ENCODE measurements at places on chromosomes 1 and 21.

DNA sequence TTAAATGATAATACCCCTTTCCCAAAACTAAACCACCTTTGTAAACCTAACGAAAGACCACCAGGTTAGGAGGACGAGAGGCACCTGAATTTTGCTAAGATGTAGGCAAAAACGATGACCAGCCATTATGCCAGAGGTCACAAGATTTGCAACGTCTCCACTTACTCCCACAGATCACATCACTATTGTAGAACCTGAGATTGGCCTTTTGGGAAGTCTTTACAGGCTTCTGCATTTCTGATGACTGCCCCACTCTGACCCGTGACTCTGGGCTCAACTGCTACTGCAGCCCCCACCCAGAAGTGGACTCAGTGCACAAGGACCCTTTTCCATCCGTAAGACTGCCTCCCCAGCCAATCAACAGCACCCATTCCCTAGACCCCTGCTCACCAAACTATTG is 36.4 kb upstream of the COL6A2 start:
- no peak for DNase-seq

GRCh38 chr1:217876896-217877295 is 245.8 kb downstream of the SPATA17 start:
- no peak for DNase-seq

DNA sequence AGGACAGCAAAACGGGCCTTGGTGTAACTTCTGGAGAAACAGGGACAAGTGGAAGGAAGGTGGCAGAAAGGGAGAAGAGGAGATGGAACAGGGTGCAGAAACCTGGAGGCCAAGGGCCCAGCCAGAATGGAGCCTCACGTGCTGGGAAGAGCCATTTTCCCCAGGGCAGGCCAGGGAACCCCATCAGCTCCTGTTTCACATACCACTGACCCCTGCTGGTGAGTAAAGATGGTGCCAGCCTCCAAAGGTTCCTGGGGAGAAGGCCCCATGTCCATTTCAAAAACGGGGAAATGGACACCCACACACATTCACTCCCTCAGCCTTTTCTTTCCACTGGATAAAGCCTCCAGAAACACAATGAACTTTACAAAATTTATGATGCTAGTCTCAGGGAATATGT is 57.6 kb upstream of the JUN start:
- DNase-seq, result peak; percentile 20

DNA sequence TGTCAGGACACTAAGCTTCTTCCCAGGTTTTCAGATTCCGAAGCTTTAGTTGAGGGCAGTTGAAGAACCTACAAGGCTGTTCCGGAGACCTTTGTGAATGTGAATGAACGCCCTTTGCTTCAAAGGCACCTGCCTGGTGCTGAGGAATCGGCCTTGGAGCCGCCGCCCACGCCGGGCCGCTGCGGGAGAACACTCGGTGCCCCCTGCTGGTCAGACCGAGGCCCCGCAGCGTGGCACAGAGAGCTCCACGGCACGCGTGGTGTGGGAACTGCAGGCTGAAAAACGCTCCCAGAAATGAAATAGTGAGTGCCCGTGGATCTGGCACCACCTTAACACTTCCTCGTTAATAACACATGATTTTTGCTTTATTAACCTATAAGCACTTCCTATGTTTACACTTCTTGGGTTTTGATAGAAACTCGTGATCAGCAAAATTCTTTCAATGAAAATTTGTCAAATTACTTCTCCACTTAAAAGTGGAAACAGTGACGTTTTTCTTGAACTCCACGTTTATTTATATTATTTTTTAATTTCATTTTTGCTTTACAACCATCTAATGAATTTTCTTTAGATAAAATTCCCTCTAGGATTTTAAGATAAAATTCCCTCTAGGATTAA is 460.6 kb downstream of the DSCAM start:
- peak; percentile 20 for DNase-seq

DNA sequence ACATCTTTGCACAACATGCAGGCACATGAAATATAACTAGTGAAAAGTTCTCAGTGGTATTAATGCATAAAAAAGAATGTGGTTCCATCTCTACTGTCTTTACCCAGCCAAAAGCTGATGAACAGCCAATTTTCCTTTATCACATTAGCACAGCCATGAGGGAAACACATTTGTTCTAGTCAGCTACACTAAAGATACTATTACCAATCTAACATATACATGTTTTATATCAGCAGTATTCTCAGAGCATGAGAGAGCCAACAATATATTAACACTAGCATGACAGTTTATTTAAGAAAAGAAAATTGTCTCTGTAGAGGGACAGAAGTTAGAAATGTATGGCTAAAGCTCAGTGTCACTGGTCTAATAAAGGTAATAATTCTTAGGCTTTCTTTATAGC is 56.3 kb downstream of the USH2A start:
- no peak for DNase-seq

GRCh38 chr1:174448974-174449373 is 1.2 kb downstream of the GPR52 start:
- DNase-seq, result no peak

GRCh38 chr1:62732331-62732730 is 44.1 kb upstream of the DOCK7 start:
- no peak for DNase-seq

DNA sequence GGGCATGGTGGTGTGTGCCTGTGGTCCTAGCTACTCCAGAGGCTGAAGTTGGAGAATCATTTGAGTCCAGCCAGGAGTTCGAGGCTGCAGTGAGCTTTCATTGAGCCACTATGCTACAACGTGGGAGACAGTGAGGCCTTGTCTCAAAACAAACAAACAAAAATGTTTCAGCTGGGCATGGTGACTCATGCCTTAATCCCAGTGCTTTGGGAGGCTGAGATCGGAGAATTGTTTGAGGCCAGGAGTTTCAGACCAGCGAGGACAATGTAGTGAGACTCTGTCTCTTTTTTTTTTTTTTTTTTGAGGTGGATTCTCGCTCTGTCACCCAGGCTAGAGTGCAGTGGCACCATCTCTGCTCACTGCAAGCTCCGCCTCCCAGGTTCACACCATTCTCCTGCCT is 5.0 kb upstream of the RPL5 start:
- DNase-seq, result no peak

DNA sequence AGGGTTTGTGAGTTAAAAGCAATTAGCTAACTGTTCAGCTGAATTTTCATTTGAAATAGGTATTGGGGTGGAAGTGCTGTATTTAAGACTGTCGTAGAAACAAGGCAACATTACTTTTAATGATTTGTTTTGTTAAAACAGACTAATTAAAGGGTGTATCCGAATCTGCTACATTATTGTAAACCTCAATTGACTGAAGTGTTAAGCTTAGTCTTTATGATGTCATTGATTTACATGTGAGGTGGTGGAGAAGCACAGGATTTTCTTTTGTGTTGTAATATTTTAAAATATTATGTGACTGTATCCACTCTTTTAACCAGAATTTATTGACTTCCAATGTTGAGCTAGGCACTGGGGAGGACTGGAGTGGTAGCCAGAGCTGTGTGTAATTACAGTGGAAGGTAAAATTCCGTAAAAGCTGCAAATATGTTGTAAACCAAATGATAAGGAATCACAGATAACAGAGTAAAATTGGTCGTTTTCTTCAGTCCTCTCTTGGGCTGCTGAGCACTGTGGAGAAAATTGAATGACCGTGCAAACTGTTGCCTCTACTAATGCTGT is 1.6 kb downstream of the HOOK1 start:
- no peak for DNase-seq

DNA sequence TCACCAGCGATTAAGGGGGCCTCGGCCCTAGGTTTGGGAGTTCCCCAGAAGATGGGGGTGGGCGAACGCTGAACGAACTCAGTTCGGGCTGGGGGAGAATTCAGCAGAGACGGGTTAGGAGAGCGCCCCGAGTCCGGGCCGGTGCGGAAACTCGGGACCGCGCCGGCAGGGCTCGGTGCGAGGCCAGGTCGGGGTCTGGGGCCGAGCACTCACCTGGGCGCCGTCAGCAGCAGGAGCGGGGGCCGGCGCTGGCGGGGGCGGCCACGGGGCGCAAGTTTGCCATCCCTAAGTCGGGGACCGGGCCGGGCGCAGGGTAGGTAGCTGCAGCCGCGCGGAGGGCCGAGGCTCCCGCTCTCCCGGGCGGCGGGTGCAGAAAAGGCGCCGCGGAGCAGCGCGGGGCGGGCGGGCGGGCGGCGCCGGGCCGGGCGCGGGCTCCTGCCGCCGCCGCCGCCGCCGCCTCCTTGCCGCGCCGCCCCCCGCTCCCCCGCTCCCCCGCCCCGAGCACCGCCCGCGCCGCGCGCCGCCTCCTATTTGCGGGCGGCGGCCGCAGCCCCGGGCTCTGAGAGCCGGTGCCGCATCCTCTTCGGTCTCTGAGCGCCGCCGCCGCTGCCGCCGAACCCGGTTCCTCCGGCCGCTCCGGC is 349 bp downstream of the ADGRB2 start:
- DNase-seq, result no peak

GRCh38 chr1:245235156-245235555 is 80.4 kb downstream of the KIF26B start:
- no peak for DNase-seq

GRCh38 chr21:42460391-42461184 is 35.4 kb downstream of the RSPH1 start:
- DNase-seq, result peak; percentile 95

GRCh38 chr1:115647919-115648650 is 6.3 kb downstream of the VANGL1 start:
- peak; percentile 61 for DNase-seq

DNA sequence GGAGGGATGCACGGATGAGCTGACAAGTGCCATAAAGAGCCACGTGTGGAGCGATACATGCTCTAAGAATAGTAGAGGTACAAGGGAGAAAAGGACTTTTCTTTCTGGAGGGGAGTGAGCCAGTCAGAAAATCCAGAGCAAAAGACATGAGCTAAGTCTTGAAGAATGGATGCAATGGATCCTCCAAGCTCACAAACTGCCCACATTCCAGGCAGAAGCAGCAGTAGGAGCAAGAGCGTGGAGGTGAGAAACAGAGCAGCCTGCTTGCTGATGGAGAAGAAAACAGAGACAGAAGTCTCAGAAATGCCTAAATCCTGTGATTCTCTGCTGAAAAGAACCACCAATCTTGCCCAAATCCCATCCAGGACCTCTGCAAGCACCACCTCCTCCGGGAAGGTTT is 78.2 kb upstream of the RALGPS2 start:
- DNase-seq, result no peak

DNA sequence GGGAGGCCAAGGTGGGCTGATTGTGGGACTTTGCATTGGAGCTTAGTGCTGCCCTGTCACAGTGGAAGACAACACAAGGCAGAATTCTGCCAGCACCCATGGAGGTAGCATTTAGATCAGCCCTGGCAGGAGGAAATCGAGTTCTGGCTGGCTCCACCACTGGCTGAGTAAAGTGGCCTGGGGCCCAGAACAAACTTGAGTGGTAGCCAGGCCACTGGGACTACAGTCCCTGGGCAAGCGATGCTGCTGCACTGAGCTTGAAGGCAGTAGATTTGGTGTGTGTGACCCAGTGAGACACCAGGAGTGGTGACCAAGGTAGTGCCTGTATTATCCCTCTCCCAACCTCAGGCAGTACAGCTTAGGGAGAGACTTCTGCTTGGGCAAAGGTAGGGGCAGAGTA is 22.5 kb upstream of the UHMK1 start:
- DNase-seq, result no peak

DNA sequence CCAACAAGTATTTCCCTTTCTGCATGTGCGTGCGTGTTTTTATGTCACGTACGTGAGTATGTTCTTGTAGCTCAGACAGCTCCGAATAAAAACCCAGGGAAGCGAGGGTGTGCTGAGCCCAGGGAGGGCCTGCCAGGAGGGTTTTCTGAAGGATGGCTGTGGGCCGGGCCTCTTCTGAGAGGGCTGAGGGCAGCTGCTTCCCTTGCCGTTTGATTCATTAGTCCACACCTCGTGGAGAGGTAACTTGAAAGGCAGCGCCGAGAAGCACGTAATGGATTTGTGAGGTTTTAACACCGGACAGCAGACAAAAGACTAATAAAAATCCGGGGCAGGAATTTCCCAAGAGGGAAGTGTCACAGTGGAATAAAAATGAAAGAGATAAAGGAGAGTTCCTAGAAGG is 29.5 kb downstream of the CD247 start:
- no peak for DNase-seq

DNA sequence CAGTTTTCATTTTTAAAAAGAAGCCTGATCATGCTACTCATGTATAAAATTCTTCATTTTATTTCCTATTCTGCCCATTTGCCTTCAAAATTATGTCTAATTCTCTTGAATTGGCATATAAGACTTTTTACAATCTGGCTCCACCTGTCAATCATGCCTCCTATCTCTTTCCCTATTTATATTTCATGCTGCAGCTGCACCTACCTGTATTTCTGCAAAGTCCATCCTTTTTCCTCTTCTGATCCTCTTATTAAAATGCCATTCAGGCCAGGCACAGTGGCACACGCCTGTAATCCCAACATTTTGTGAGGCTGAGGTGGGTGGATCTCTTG is 30.6 kb upstream of the UAP1 start:
- no peak for DNase-seq

DNA sequence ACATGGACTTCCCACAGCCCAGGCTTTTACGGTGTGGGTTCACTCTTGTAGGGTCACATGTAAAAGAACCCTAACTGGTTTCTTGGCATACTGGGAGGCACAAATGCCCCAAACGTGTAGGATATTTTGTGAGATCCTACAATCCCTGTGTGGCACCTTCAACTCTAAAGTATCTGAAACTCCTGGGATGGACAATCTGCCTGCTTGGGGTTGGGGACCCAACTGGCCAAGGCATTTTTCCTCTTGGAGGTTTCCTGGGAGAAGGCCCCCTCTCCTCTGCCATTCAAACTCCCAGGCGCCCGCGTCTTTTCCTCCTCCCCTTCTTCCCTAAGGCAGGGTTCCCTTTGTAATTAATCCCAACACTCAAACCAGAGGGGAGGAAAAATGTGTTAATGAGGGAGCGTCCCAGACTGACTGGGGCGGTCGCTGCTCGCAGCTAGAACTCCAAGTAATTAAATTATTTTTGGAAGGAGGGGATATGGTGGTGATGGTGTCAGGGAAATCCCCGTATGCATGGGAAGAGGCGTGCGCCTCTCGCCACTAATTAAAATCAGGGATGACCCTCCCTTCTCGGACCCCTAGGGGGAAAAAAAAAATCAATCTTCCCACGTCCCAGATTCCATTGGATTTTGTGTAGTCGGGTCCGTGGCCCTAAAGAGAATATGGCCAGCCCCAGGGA is 681 bp upstream of the VANGL2 start:
- DNase-seq, result no peak

GRCh38 chr1:31867546-31867945 is 51.7 kb upstream of the SPOCD1 start:
- no peak for DNase-seq

- no peak for DNase-seq
Observed at GRCh38 chr1:234246638-234247116, 126.6 kb upstream of the COA6 start.

DNA sequence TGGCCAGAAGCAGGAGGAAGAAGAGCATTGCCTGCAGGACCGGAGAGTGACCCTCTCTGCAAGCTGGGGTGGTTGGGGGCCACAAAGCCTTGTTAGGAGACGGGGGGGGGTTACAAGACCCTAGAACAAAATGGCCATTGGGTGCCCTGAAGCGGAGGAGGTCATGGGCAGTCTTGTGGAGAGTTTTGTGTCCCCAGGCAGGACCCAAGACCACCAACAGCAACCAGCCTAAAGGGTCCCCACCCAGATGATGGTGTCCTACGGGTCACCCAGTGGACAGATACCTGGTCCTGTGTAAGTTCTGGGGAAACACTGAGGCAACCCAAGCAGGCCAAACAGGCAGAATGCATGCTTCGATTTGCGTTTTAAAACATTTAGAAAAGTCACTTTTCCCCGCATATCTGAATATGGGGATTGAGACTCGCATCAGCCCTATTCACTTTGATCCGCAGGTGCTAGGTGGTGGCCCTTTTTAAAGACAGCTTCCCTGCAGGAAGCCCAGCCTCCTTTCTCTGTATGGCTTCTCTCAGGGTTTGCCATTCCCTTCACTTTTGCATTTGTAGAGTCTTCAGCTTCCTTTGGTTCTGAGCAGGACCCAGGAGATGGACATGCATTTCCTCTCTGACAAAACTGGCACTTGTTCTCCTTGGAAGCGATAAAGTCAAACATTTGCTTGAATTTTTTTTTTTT is 21.1 kb downstream of the GNG4 start:
- DNase-seq, result no peak

All from common myeloid progenitor, CD34-positive (primary cell).